ENCODE measurements at places on chromosomes 3 and 15.

GRCh38 chr3:71022551-71023335 is 560.8 kb downstream of the FOXP1 start:
- DNase-seq: no peak

DNA sequence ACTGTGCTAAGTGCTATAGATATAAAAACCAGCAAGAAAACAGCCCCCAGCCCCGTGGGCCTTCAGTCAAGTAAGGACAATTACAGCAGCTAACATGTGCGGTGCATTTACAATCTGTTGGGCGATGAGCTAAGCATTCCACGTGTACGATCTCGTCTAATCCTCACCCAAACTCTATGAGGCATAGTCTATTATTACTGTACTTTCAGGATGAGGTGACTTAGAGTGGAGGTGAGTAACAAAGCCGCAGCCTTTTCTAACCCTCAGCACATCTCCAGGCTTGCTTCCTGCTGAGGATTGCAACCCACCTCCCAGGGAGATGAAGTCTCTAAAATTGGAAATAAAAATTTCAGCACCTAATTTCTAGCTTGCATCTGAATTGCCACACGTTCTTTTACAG is 53.2 kb upstream of the MCF2L2 start:
- DNase-seq: peak; percentile 11

- no peak for DNase-seq
Observed at GRCh38 chr3:43259626-43260025, 26.7 kb upstream of the SNRK start.

DNA sequence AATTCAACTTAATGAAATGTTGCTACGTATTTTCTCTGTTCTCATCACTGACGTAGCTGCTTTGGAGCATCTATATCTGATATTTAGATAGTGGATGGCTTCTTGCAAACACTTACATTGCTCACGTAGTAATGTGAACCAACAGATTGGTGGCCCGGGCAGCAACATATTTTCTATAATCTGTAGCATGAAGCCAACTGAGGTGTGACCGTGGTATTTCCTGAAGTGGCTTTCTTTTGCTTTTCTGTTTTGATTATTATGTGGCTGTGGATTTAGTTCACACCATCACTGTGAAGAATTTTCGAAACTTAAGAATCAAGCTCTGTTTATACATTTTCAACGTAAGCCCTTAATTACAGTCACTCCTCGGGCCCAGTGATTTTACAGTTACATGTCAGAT is 288.5 kb downstream of the LPP start:
- no peak for DNase-seq

- DNase-seq: no peak
Observed at GRCh38 chr3:8238432-8238831, 263.2 kb upstream of the LMCD1 start.

GRCh38 chr3:54830658-54831057 is 97.2 kb downstream of the LRTM1 start:
- peak; percentile 34 for DNase-seq
